CD4-positive, alpha-beta T cell treated with Interleukin-15 for 4 hours (primary cell): ENCODE measurements at places on chromosomes 6 and 20.
A peak's percentile ranks its signal among the peaks of the same experiment; 100 is the strongest.

DNA sequence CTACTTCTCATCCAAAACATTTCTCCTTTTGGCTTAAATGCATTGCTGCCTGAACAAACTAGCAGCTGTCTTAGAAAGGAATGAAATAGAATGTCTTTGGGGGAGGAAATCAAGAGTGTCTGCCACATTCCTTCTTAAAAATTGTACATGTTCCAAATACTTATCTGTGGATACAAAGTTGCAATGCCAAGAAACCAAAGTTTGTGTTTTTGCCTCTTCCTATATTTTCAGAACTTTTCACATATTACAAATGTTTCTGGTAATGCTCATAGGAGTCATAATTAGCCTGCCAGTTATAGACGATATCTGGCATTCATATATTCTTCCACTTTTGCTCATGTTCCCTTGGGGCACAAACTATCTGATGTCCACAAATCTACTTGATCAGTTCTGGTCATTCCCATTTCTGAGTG lies 165.5 kb upstream of the BMP5 start:
- DNase-seq: no peak

- DNase-seq: no peak
Observed at GRCh38 chr6:100731411-100731810, 149.7 kb downstream of the ASCC3 start.

DNA sequence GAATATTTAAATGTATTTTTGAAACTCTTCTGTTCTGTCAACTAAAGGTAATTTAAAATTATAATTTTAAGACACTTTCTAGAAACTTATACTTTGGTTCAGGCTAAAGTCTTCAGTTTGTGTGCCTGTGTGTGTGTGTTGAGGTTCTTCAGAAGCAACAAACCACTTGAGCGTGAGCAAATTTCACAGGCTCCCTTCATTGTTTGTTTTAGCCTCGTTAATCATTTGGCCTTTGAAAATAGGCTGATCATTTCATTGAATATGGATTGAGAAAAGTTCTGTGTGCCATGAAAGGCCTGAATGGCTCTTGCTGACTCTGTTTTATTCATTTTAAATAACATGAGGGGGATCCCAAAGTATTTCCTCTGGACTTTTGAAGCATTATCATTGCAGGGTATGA lies 420.1 kb downstream of the CDKAL1 start:
- no peak for DNase-seq

DNA sequence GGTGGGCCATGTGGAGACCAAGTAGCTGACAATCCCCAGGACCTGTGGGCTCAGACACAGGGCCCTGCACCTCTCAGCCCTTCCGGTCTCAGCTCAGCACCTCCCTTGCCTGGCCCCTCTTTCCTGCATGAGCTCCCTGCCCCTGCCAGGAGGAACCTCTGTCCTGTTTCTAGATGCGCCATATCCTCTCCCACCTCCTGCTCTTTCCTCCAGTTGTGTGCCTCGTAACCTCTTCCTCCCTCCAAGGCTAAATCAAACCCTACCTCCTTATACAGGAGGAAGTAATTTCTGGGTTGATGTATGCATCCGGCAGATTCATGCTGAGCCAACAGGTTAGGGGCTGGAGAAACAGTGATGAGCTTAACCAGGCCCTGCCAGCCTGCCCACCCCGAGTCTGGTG lies 30.9 kb downstream of the ITPR3 start:
- no peak for DNase-seq

DNA sequence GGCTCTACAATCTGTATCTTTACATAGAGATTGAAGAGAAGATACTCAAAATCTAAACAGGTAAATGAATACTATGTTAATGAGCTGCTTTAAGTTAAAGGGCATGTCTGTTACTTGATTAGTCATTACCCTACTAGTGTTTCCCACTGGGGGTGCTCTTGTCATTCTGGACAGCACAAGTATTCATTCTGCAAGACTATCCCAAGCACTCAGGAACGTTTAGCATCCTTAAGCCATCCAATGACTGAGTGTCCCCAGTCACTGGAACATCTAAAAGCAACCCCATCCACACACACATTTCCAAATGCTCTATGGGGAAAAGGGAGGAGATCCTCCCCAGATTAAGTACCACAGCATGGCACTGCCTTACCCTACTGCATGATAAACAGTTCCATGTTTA lies 25.7 kb downstream of the EZR start:
- peak; percentile 52 for DNase-seq

GRCh38 chr6:40138273-40138720 lies 204.0 kb upstream of the MOCS1 start:
- no peak for DNase-seq

DNA sequence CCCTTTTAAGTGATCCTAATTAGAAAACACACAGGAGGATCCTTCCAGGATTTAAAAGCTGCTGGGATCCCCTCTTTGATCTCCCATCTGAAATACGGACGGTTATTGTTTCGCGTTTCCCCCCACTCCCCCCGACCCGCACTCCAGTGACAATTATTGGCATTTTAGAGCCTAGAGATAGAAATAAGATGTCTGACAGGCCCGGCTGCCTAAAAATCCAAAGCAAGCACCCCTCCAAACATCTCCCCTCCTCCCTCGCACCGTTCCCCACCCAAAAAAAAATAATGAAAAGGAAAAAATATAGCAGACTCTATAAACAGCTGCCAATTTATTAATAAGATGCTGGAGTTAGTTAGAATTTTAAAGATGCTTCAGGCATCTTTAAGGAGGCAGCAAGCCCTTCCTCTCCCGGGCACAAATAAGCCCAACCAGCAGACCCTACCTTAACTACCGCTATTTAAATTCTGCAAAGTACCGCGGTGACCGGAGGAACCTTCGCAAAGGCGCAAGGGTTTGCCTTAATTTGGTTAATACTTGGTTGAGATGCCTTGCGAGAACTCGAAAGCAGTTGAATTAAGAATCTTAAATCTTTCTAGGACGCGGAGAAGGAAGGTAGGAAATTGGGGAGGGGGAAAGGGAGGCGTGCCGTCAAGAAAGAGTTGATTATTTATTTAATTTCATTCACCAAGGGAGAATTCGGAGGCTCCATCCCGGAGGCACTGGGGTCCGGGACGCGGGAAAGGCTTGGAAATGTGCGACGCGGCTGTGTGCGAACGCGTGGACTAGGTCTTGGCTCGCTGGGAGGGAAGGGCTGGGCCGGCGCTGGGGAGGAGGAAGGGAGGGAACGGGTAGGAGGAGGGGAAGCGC lies 1.5 kb upstream of the ISM1 start:
- DNase-seq: peak; percentile 9

- DNase-seq: no peak
Observed at GRCh38 chr6:41551086-41551700, 5.0 kb downstream of the FOXP4 start.

- DNase-seq: no peak
Observed at GRCh38 chr6:80143419-80143937, 37.0 kb downstream of the BCKDHB start.

DNA sequence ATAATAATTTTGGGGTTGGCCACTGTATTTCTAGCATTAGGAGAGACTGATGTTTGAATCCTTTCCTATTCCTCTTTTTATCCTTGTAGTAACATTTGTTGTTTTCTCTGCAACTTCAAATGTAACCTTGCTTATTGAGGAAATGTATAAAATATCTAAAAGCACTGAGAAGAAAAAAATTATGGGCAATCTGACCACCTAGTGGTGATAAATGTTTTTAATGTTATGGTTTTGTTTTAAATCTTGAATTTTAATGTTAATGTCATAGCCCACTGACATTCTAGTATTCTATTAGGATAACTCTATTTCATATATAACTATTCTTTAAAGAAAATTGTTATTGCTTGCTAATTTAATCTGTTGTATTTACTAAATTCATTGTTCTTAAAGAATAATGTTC lies 134.4 kb downstream of the FARS2 start:
- DNase-seq: no peak

- no peak for DNase-seq
Observed at GRCh38 chr6:5511954-5512353, 250.6 kb downstream of the FARS2 start.

GRCh38 chr6:156686301-156686994 lies 90.7 kb upstream of the ARID1B start:
- DNase-seq: peak; percentile 55

DNA sequence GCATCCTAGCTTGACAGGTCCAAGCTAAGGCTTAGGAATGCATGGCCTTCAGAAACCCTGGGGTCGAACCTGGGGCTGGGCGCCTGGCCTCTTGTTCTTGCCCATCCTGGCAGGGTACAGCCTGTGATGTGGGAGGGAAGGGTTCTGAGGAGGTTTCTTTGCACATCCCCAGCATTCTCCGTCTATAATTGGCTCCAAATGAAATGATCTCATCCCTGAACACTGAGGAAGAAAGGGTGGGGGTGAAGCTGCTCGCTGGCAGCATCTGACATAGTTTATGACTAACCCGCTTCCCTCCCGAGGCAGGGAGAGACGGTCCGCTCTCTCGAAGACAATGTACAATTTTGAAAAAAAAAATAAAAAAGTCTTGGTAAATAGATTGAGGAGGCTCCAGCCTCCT lies 67.1 kb upstream of the ZNFX1 start:
- no peak for DNase-seq

GRCh38 chr6:160991406-160992060 lies at the start of gene MAP3K4:
Gene MAP3K4 (plus strand): TSS chr6:160991769. CDS start chr6:160991932, 163 bp downstream.
- peak; percentile 78 for DNase-seq
